ENCODE measurements at places on chromosomes 11 and 22.
A peak's percentile ranks its signal among the peaks of the same experiment; 100 is the strongest.

DNA sequence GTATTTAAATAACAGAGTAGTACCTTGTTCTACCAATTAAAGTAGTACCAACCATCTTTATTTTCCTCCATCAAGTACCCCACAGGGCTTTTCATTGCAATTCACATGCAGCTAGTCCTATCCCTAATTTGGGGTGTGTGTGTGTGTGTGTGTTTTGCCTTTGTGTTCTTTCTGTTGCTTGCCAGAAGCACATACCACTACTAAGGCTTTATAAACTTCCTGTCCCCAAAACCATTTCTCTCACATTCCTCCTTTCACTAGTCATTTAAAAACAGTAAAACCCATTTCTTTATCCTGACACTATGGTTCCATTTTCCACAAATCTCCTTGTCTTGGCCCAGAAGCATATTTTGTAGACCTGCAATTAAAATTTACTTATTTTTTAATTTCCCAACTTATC lies 54.6 kb downstream of the SLC36A4 start:
- no peak for DNase-seq

DNA sequence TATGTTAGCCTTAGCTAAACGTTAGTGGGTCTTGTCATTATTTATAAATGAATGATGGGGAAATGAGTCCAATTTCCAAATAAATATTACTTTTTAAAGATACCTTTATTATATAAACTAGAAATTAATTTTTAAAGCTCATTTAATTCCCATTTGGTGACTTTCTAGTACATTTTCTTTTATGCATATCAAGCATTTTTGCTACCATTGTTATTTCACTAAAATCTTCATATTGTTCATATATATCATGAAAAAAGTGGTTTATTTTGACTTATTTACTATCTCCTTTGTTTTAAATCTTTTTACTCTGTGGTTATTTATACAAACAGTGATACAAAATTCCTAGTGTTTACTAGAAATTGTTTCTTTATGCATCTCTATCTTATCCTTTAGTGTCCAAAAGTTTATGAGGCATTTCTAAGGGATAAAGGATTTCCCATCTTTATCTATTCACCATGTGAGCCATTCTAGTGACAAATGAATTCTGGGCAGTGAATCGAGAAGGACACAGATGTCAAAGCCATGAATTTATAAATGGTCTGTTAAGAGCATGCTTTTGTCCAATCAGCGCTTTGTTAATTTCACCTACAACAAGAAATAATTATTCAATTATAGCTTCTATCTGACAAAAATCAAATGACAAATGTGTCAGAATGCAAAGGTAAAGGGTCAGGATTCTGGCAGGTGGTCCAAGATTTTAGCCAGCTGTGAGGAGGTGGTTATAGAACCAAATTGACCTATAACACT lies 70.6 kb downstream of the PRMT3 start:
- DNase-seq, result no peak

- DNase-seq, result peak; percentile 15
These were observed 9.2 kb upstream of the RBM14 start for GRCh38 chr11:66607126-66607834.

DNA sequence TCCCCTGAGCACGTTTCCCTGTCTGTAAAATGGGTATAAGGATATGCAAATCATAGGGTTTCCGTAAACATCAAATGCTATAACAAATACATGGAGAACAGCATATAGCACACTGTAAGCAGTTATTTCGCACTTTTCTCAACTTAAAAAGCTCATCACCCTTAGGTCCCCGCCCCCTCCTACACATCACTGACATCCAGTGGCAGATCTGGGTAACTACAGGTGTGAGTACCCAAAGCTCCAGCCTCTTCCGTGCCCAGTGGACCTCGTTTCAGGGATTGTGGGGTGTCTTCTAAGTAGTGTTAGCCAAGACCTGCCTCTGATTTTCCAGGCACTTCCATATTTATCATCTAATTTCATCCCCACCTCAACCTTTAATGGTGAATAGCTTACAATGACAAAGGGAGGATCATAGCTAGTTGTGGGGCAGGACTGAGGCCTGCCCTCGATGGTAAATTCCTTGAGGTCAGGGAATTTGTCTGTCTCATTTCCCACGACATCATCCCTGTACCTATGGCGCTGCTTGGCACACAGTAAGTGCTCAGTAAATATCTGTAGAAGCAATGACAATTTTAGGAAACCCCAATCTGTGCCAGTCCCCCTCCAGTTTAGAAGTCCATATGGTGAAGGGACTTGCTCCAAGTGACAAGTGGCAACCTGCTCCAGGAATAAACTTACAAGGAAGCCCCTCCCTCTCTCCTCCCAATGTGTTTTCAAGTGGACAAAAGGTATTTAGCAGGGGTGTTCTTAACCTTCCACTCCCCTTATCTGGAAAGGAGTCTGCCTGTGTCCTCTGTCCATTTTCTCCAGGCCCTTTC lies 340.5 kb downstream of the TENM4 start:
- DNase-seq, result peak; percentile 11

DNA sequence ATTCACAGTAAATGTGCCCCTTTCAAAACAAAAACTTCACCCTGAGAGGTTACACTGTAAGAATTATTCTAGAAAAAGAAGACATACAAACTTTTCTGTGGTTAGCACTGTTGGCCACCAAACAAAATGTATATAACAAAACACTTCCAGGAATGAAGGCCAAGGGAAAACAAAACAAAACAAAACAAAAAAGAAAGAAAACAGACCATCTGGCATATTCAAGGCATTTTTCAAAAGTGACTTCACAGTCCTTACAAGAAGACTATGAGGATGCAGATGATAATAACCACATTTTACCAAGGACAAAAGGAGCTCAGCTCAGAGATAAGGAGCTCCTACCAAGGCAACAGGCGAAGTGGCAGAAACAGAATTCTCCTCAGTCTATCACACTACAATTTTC lies 24.9 kb downstream of the CTSC start:
- DNase-seq, result no peak

- no peak for DNase-seq
These were observed 2.9 kb upstream of the SLC6A5 start for GRCh38 chr11:20596205-20597153.

DNA sequence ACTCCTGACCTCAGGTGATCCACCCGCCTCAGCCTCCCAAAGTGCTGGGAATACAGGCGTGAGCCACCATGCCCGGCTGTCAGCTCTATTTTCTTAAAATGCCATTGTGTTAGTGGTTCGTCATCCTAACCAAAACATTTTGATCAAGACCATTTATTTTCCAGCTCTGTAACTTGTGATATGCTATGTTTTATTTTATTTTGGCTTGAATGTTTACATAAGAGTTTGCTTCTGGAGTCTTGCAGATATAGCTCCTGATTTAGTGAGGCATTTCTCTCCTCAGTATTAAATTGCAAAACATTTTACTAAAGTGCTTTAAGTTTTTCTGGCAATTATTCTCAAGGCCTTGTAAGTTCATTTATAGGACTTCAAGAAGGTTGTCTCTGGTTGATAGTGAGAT lies 4.4 kb downstream of the EP300 start:
- no peak for DNase-seq

DNA sequence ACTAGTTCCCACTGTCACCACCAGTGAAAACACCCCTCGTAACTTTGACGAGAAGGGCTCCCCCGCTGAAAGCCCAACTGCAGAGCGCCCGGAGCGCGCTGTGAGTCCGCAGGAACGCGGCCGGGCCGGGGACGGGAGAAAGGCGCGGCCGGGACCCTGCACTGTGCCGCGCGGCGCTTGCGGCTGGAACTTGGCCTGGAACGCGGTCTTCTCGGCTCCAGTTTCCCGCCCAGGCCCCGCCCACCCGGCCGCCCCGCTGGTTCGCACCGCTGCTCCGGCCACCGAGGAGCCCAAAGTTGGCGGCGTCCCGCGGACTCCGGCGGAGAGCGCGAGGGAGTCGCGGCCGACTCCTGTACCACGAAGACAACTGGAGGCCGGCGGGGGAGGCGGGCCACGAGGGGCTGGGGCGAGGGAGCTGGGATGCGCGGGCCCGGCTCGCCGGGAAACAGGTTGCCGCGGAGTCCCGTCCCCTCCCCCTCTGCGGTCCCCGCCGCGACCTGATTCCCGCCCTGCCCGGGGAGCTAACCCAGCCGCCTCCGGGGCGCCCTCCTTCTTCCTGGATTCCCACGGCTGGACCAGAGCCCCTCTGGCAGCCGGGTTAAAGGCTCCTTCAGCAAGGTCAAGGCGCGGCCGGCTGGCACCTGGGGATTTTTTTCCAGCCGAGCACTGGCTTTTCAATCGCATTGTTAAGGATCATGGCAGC lies 3.4 kb downstream of the TENM4 start:
- DNase-seq, result no peak

GRCh38 chr11:65549096-65549495 lies 9.1 kb downstream of the LTBP3 start:
- no peak for DNase-seq

DNA sequence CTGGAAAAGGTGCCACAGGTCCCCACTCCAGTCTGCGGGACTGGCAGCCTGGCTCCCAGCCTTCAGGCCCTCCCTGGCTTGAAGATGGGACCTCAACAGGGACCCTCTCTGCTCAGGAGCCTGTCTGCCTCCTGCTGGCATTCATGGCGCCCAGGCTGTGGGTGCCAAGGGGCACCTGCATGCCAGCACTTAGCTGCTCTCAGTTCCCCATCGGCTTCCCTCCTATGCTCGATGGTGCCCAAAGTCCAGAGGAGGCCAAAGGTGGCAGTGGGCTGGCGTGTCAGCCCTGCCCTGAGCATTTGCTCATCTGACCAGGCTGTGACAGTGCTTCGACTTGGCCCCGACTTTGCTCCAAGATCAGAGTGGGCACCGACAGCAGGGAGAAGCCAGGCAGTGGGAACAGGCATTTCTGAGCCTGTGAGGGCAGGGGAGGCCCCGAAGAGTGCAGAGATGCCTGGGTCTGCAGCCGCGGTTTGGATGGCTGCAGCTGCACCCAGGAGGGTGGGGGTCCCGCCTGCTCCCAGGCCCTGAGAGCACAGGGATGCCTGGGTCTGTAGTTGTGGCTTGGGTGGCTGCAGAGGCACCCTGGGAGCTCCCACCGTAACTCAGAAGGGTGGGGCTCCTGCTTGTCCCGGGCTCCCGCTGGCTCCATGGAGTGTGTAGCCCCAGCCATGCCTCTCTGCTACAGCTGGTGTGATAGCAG lies 463.6 kb downstream of the TBC1D22A start:
- no peak for DNase-seq

DNA sequence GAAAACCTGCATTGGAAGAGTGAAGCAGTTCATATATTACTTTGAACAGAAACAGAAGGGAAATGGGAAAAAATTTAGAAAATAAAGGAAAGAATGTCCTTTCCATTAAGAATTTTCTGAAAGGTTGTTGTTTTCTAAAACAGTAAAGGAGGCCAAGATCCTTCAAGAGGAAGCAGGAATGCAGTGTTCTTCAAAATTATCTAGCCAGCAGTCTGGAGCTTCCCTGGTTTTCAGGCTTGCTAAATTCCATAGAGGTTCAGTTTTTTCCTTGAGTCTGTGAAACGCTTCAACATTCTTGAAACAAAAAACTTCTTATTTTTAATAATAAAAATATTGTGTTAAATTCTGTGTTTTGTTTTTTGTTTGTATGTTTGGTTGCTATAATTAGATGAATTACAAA lies 189.0 kb upstream of the ANO3 start:
- no peak for DNase-seq

DNA sequence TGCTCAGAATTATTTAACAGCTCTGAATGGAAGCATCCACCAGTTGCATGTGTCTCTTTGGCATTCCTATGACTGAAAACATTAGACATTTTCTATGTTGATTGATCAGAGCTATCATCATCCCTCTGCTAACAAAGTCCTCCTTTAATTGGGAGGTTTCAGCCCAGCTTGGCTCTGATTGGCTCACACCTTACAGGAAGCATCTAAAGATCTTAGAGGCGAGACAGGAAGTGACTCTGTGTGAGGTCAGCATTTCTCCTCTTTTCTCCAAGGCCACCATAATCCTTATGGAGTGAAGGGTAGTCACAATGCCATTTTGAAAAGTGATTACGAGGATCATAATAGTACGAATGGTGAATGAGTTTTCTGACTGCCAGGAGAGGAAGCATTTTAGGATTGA lies 260.8 kb downstream of the MIAT start:
- no peak for DNase-seq
